NCI-H1436 (cell line): ENCODE measurements at places on chromosomes 7 and 10.

DNA sequence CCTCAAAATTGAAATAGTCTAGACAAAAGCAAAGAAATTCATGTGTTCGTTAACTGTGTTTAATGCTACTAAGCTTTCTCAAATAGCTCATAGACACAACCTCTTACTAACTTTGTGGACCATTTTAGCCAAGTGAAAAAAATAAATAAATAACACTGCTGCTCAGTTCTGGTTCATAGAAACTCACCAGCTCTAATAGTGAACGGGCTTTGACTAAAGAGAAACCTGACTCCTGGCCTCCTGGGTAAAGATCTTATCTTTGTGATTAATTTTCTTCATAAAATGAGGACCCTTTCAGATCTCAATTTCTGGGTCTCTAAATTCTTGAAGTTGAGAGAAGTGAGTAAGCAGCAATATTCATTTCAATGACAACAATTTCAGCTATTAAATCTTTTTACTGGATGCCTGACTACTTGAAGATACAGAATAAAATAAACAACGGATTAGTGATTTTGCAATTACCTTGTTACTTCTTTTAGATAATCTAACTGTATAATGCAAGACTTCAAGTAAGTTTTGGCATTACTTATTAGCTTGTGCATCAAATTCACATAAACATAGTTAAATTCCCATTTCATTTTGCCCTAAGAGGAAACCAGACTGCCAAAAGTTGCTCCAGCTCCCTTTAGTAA, 3.1 kb downstream of the CADPS2 start:
- no peak for DNase-seq

GRCh38 chr7:143901668-143902331, at the start of gene TCAF1:
Gene TCAF1 (minus strand): TSS chr7:143902176. CDS start chr7:143876608, 25,568 bp downstream.
- DNase-seq, result peak; percentile 91

DNA sequence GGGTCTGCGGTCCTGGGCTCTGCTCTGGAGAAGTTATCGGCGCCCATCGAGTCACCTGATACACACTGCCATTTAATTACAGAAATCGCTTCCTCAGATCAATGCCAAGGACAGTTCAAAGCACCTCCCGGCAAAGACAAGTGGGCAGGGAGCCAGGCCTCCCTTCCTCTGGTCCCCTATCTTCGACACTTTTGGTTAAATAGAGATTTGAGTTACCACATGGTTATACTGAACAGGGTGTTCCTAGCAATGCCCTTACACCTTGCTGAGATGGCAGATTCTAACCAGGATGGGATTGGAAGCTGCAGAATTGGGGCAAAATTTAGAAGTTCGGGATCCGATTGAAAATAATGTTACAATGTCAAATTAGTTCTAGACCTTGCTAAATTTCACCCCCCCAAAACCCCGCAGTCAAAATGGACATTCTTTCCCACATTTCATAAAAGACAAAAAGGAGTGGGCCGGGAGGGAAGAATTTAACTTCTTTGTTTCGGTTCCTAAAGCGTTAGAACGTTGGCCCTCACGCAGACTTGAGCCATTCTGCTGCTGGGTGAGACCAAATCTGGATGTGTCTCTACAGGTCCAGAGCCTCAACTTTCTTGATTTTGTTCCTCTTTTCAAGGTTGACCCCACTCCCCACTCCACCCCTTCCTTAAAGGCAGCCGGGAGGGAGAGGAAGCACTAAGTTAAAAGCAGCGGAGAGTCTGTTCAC, 2.2 kb upstream of the DLX5 start:
- DNase-seq, result no peak

DNA sequence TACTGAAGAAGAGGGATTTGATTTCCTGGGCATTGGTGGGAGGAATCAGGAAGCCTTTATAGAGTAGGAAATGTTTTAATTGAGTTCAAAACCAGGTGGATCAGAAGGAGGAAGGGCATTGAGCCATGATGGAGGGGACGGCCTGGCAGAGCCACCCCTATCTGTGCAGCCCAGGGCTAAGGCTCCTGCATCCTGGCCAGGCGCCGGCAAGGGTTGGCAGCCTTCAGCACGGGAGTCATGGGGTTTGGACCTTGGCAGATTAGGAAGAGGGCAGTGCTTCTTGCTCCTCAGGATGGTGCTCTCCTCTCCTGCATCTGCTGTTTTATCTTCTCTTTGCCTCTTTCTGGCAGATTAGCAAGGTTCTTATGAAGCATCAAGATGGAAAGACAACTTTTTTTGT, 12.5 kb downstream of the ZNF862 start:
- DNase-seq, result no peak

- DNase-seq, result no peak
Measured at GRCh38 chr7:79880312-79880711, 254.3 kb upstream of the GNAI1 start.

DNA sequence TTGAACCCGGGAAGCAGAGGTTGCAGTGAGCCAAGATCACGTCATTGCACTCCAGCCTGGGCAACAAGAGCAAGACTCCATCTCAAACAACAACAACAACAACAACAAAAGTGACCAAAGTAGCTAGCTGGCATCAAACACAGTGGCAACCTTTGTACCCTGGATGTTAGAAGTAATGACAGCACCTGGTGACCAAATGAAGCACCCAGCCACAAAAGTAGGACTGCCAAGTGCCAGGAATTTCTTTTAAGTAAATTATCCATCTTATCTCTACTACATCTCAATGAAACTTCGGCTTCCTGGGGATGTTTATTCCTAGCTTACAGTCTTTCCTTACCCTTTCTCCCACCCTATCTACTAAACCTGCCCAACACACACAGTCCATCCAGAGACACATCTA, 18.8 kb downstream of the SRPK2 start:
- DNase-seq, result no peak

GRCh38 chr10:132665946-132666704, 119.8 kb downstream of the NKX6-2 start:
- DNase-seq, result no peak

DNA sequence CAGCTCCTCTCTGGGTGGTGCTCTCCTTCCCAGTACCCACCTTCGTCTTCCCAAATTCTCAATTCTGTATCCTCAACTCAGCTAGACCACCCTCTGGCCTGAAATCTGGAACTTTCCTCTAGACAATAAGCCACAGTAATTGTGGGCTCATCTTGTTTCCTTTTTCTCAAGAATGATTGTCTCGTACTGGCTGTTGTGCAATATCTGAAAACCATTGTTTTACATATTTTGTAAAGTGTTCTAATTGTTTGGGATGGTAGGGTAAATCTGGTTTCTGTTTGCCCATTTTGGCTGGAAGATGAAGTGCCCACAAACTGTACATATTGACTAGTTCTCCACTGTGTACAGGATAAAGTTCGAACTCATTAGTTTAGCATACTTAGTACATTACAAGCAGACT, 11.3 kb upstream of the NOBOX start:
- DNase-seq, result no peak

GRCh38 chr10:76882245-76882644, 755.4 kb downstream of the KCNMA1 start:
- no peak for DNase-seq

DNA sequence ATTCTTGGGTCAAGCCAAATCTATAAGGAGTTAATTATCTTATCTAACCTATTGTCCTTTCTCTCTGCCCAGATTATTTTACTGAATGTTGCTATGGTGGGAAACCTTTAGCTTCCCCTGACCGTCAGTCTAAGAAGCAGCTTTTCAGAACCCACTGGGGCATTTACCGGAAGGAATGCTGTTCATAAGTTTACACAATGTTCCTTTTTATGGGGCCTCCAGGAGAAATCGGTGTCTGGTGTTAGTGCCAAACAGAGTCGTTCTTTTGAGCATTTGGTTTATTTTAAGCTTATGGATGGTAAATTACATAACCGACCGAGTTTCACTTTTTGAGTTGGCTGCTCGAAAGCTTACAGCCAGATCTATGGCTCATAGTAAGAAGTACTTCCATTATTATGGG, 111.9 kb downstream of the CACNB2 start:
- DNase-seq, result no peak

DNA sequence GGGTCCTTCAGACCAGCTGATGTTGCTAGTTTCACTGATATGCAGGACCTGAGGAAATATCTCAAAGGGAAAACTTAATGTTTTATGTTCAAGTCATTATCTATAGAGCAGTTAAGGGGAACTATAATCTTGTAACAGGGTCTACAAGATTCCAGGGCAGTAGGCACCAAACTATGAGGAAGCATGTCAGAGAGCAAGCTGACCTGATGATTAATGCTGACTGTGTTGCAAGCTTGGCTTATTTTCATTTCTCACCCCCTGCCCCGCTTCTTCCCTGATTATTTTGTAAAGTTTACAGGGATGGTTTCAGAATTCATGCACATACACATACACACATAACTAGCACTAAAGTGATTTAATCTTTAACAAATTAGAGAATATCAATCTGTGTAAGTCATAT, 84.3 kb upstream of the CACNA2D1 start:
- no peak for DNase-seq

DNA sequence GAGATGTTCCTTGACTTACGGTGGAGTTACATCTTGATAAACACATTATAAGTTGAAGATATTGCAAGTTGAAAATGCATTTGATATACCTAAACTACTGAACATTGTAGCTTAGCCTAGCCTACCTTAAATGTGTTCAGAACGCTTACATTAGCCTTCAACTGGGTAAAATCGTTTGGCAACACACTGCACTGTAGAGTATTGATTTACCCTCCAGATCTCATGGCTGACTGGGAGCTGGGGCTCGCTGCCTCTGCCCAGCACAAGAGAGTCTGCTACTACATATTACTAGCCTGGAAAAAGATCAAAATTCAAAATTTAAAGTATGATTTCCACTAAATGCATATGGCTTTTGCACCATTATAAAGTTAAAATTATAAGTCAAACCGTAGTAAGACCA, 7.5 kb upstream of the AGR3 start:
- DNase-seq, result no peak

DNA sequence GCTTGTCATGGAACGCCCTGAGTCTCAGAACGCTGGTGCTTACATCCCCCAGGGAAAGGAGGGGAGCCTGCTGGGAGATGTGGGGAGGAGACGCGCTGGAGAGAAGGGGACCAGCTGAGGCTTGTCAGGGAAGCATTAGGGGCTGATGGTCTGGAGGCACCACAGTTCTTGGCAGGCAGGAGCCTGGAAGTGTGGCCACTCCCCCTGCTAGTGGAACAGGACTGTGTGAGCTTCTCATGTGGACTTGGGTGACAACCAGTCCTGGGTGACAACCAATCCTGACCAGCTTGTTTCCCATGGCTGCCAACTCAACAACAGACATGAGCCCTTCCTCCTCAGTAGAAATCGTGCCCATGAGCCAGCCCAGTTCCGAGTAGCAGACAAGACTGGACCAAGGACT, 87.8 kb downstream of the SPDYE5 start:
- DNase-seq, result no peak

DNA sequence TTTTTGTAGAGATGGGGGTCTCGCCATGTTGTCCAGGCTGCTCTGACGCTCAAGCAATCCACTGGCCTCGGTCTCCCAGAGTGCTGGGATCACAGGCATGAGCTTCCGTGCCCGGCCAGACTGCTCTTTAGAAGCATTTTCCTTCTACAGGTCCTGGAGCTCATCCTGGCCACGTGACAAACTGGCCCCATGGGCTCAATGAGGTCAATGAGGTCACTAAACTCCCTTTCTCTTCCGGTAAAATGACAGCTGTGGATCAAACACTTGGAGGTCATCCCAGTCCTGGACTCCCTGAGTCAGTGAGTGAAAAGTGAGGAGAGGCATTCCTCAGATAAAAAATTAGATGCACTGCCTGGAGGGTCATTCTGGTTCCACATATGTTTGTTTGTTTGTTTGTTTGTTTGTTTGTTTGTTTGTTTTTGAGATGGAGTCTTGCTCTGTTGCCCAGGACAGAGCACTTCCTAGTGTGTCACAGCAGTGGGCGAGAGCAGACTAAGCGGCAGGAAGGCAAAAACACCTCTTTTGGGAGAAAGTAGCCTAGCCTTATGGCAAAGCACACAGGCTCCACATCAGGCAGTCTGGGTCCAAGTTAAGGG, 134.9 kb downstream of the TNS3 start:
- no peak for DNase-seq

DNA sequence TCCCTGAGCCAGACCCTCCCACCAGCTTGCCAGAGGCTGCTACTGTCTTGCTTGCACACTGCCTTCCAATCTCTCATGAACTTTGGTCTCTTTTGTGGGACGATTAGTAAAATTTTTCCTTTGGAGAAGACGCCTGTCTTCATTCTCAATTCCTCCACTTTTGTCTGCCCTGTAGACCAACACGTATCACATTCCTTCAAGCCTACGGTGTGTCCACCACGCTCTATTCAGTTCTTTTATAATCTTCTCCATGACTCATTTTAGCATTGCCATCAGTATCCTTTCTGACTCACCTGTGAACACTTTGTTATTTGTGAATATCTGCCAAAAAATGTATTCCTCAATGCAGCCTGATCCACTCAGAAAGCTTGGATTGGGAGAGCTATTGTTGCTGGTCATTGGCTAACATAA, 1.4 kb downstream of the GIMAP5 start:
- DNase-seq, result no peak

GRCh38 chr10:4527281-4527970, 298.6 kb upstream of the AKR1E2 start:
- no peak for DNase-seq

- no peak for DNase-seq
Measured at GRCh38 chr10:58641708-58642107, 129.0 kb downstream of the BICC1 start.

DNA sequence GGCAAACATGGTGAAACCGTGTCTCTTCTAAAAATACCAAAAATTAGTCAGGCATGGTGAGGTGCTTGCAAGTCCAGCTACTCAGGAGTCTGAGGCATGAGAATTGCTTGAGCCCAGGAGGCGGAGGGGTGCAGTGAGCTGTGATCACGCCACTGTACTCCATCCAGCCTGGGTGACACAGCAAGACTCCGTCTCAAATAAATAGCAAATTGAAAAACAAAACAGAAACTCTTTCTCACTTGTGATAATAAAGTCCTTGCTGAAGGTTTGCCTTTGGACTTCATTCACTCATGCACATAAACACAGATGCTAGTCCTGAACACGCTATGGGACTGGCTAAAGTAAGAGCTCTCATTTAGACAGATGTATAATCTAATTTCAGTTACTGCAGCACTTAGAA, 37.6 kb downstream of the ANK3 start:
- no peak for DNase-seq

DNA sequence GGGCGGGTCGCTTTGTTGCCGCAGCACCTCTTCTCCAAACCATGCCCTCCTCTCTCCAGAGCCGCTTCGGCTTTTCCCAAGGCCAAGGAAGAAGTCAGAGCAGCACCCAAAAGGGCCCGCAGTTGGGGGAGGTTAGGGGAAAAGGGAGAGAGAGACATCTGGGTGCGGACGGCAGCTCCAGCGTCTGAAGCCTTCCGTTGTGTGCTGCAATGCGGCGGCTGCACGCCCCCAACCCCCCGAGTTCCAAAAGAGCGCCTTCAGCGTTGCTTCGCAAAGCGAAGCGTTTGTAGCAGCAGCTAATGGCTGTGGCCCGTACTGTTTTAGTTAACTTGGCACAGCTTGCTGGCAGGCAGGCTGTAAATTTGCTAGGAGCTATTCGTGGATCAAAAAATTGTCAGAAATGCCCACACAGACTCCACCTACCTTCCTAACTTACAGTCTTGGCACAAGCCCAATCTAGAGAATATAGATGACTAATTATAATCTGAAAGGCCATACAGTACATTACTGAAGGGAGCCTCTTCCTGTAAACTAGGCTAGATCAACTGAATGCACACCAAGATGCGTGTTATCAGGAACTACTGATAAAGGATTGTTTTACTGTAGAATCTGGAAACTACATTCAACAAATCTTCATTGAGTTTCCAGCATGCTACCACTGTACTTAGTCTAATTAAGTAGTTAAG, 1.1 kb upstream of the KBTBD2 start:
- peak; percentile 31 for DNase-seq

- no peak for DNase-seq
Measured at GRCh38 chr7:18041191-18041590, 13.5 kb upstream of the PRPS1L1 start.
